ENCODE measurements at places on chromosomes 7 and 10. TPM values are rescaled to one million over a fixed set of nuclear protein-coding genes. Genes with fewer than 3 reads are reported as not detected.

Gene RUFY2
- 50.0 TPM for total RNA-seq

Gene MPP7
- total RNA-seq, result 3.1 TPM

Gene SMNDC1
- 26.5 TPM for total RNA-seq

Gene CYP26C1
- total RNA-seq, result 0.54 TPM

Gene TRIM74
- 1.4 TPM for total RNA-seq

DNA sequence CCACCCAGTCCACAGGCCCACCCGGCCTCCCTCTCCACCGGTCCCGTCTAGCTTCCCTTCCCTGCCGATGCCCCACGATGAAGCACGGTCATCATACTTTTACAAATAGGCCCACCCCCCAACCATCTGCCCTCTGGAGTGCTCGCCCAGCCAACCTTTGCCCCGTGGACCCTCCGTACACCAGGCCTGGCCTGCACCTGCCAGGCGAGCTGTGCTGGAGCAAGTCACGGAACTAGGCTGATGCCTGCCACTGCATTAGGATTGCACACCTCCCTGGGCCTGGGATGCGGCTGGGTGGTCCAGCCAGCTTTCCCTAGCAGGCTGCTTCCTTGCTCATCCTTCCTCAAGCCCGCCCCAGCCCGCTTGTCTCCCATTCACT, 44.7 kb downstream of the PPIF start:
- ATAC-seq, result no peak

- peak; percentile 58 for ATAC-seq
Observed at GRCh38 chr7:17275749-17276671, 22.4 kb upstream of the AHR start.

GRCh38 chr10:67319976-67320375, 376.0 kb downstream of the CTNNA3 start:
- ATAC-seq, result no peak

DNA sequence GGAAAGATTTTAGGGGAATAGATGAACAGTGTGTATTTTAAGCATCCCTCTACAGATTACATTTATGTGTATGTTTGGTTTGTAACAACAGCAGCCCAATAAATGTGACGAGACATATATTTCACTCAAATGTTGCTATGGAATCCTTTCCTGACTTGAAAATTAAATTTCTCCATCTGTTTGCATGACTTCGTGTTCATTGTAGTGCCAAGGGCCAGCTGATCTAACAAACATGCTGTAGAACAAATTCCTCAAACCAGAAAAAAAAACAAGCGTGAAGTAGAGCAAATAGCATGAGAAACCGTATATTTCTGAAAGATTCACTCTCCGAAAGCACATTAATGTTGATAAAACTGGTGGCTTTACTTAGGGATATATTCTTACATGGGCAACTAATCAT, 87.8 kb downstream of the NRCAM start:
- no peak for ATAC-seq

Gene OR6B1
- total RNA-seq, result not detected

DNA sequence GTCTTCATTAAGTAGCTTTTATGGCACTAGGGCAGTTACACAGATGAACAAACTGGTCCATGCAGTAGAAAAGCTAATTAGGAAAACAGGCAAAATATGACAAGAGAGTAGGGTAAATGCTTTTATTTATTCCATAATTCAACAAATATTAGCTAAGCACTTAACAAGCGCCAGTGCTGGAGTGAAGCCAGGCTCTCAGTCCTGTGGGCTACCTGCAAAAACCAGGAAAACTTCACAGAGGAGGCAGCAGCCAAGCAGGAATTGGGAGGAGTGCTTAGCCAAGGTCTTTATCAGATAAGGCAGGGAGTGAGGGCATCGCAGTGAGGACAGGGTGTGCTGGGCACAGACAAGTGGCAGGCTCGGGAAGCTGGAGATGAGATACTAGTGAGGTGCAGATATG, 4.9 kb upstream of the KAT6B start:
- ATAC-seq, result no peak

GRCh38 chr10:77456414-77456813, 181.2 kb downstream of the KCNMA1 start:
- ATAC-seq, result no peak

Gene CPA2
- 0.67 TPM for total RNA-seq

DNA sequence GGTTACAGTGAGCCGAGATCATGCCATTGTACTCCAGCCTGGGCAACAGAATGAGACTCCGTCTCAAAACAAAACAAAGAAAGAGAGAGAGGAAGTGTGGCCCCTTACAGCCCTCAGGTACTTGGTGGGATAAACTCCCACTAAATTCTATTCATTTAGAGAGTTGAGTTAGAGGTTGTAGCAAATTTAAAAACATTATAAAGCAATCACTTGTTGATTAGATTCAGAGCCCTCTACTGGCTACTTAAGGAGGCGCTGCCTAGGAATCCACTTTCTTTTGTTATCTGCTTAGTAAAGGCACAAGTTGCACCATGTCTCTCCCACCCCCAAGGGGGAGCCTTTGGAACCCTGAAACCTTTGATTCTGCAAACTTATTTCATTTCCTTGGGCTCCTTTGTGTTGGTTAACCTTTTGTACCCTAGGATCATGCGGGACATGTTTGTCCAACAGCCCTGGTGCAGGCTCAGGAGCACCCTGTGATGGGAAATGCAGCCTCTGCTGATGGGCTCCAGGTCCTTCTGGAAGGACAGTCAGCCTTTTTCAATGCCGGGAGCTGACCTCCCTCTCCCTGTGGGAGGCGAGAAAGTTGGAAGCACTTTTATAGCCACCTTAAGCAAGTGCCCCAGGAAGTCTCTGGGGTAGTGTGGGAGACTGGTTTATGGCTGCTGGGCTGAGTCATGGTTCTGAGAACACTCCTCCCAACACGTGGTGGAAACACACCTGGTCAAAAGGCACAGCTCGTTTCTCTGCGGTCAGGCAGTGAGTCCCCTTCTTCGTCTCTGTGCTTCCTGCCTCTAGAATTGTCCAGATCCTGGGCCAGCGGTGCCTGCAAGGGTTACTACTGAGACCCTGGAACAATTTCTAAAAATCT, 2.3 kb downstream of the HKDC1 start:
- peak; percentile 42 for ATAC-seq

DNA sequence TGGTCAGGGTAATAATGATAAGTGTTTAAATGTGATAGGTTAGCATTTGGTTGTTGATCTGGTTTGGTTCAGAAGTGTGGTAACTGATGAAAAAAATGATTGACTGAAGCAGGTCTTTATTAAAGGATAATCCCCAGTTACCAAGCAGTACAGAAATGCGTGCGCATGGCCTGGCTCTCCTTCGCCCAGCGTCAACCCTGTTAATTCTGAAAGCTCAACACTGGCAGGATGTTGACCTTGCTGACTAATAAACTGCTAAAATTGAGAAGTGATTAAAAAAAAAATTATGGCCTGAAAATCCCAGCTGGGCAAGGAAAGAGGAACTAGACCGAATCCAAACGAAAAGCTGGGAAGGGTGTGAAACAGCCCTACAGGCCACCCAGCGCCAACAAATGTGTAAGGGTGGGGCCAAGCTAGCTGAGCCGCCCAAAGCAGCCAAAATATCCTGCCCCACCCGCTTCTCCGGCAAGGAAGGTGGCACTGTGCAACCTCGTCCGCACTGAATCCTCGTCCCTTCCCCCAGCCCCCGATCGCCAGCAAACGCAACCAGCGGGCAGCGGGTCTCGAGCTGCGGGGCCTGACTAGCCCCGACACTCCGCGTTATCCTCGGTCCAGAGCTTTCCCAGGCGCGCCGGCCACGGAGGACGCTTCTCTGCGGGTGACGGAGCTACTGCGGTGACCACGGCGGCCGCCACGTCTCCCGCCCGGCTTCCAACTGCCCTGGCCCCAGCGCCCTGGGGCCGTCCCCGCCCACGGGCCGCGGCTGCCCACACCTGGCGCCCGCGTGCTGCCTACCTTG, 561 bp downstream of the SHTN1 start:
- ATAC-seq, result peak; percentile 77
